T-helper 17 cell (primary cell): ENCODE measurements at places on chromosomes 2 and 18.
A peak's percentile ranks its signal among the peaks of the same experiment; 100 is the strongest.

DNA sequence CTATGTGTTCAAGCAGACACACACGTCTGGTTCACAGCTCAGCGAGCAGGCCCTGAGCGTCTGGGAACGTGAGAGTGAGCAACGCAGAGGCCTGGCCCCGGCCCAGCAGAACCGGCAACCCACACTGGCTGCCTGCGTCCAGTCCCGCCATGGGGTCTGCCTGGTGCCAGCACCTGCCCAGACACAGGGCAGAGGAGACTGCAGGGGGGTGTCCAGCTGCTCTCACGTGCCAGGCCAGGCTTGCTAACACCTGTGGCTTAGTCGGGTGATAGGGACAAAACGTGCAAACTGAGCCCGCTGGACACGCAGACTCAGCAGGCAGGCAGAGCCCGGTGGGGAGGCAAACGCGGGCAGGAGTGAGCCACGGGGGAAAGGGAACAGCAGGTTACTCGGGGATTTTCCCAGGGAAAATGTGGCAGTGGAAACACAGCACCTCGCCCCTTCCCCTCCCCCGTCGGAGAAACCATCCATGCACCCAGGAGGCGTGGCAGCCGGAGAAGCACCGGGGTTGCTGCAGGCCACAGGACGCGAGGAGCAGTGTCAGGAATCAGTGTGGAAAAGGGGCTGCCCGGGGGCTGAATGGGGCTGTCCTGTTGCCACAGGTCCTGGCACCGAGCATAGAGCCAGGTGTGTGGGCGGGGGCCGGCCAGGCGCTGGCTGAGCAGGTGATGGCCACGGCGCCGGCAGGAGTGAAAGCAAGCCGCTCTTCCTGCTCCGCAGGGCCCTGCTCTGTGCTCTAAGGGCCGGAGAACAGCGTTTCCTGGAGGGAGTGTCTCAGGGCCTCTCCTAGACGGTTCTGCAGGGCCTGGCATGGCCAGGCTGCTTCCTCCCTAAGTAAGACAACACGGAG is 154.7 kb downstream of the HDAC4 start:
- H3K27ac ChIP-seq: no peak overlapping the region
- no peak for DNase-seq
- peak overlapping the region; percentile 2 for H3K4me3 ChIP-seq
- peaks cover 43% of the 10 kb centered on the region for H3K4me1 ChIP-seq

DNA sequence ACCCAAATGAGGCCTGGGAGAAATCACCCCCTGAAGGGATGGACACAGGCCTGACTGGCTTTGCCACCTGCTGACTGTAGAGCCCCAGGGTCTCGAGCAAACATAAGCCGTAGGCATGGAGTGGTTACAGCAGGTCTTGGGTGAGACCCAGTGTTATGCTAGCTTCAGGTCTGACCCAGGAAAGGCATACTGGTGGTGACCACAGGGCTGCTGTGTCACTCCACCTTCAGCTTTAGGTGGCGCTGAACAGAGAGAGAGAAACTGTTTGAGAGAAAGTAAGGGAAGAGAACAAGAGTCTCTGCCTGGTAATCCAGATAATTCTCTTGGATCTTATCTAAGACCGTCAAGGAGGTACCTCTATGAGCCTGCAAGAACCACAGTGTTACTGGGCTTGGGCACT is 1544.2 kb upstream of the TMEFF2 start:
- H3K27ac ChIP-seq: no peak overlapping the region
- H3K27me3 ChIP-seq: no peaks in the 10 kb centered on the region
- H3K4me3 ChIP-seq: no peak overlapping the region
- H3K36me3 ChIP-seq: no peaks in the 10 kb centered on the region

- H3K27me3 ChIP-seq: no peaks in the 10 kb centered on the region
- no peak for DNase-seq
- H3K4me1 ChIP-seq: no peaks in the 10 kb centered on the region
- H3K36me3 ChIP-seq: no peaks in the 10 kb centered on the region
Observed at GRCh38 chr2:2842466-2842865, 511.4 kb upstream of the MYT1L start.

DNA sequence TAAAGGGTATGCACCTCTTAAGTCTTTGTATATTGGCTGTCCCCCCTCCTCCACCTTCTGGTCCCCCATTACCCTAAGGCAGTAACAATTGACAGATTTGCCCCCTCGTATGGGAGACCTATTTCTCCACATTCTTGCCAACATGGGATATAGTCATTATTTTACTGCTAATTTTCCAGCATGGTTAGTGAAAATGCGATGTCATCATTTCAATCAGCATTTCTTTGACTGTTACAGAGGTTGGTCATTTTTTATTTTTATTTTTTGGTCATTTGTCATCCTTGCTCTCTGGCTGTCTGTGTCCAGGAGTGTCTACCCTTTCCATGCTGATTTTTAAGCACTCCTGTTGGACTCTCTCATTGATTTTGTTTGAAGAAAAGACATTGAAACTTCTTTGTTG is 45.4 kb upstream of the SPP2 start:
- no peaks in the 10 kb centered on the region for H3K27me3 ChIP-seq
- H3K27ac ChIP-seq: no peak overlapping the region
- no peak for DNase-seq
- no peaks in the 10 kb centered on the region for H3K36me3 ChIP-seq

DNA sequence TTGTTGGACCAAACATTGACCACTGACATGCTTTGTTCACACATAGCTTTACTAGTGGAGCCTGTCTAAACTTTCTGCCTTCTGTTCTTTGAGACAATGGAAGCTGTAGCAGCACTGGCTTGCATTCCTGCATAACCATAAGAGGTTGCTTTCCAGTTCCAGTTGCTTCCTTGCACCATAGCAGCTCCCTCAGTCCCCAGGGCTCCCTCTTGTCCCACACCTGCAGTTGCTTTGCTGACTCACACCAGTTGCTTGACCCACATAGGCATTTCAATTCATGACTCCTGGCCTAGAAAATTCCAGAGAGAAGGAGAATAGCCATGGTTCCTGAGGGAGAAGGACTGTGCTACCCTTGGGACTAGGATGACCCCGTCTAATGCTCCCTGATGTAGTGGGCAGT is 20.9 kb downstream of the SGPP2 start:
- no peaks in the 10 kb centered on the region for H3K4me1 ChIP-seq
- H3K27me3 ChIP-seq: peaks cover 11% of the 10 kb centered on the region
- no peak for DNase-seq
- H3K36me3 ChIP-seq: no peaks in the 10 kb centered on the region
- no peak overlapping the region for H3K27ac ChIP-seq

DNA sequence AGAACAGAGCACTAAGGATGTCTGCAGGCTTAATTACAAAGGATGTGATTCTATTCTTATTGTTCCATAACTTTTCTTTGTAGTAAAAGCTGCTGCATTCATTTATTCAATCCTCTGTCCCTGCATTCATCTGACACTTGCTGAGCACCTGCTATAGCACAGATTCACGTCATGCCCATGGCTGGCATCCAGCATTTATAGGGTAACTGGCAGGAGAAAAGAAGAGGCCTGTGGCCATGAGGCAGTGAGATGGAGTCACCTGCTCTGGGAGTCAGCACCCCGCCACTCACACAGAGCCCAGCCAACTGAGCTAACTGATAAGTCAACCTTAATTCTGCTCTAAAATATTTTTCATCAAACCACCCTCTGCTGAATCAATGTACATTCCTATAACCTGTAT is 18.3 kb upstream of the CDC42EP3 start:
- H3K27me3 ChIP-seq: no peaks in the 10 kb centered on the region
- peaks cover 9% of the 10 kb centered on the region for H3K36me3 ChIP-seq
- H3K27ac ChIP-seq: no peak overlapping the region
- peaks cover 4% of the 10 kb centered on the region for H3K4me1 ChIP-seq
- DNase-seq: no peak

DNA sequence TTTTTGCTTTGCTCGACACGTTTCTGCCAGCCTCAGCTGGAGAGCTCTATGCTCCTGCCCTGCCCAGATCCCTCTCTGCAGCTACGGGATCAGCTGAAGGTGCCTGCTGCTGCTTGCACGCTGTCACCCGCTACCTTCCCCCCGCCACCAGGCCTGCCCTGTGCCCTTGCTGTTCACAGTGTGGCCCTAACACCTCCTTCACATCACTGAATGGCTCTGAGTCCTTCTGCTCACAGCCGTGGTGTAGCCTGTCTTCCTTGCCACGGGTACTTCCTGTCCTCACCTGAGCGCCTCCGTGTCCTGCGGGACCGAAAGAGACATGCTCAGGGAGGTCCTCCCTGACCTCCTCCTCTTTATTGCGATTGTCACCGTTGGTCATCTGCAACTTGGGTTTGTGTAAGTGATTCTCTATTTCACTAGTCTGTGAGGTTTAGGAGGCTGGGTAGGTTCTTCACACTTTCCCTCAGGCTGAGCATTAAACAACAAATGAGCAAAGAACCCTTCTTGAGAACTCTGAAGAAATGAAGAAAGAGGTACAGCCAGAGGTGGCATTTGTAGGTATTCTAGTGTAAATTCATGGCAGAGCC is 127.5 kb downstream of the NCK2 start:
- peak overlapping the region; percentile 89 for H3K4me3 ChIP-seq
- H3K36me3 ChIP-seq: peaks cover 7% of the 10 kb centered on the region
- H3K4me1 ChIP-seq: peaks cover 70% of the 10 kb centered on the region
- no peak for DNase-seq

GRCh38 chr2:23656597-23656973 is 270.3 kb downstream of the ATAD2B start:
- DNase-seq: no peak
- no peak overlapping the region for H3K27ac ChIP-seq
- H3K36me3 ChIP-seq: peaks cover 3% of the 10 kb centered on the region
- peaks cover 15% of the 10 kb centered on the region for H3K27me3 ChIP-seq
- no peak overlapping the region for H3K4me3 ChIP-seq
- H3K4me1 ChIP-seq: peaks cover 4% of the 10 kb centered on the region

DNA sequence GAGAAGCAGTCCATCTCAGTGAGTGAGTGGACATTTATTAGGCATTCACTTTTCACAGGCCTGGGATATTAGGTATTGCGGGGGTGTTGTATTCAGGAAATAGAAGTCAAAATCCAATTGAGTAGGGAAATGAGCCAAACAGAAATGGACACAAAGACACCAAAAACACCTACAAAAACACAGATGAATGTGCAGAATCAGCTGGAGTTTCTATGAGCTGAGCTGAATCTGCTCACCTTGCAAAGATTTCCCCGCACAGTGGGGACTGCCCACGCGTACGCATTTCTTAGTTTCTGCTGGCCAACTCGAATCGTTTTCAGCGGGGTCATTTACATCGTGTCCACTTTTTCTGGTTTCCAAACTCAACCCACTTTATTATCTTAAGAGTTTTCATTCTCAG is 160.0 kb downstream of the BCL2 start:
- H3K4me1 ChIP-seq: peaks cover 91% of the 10 kb centered on the region
- no peaks in the 10 kb centered on the region for H3K27me3 ChIP-seq
- peaks cover 7% of the 10 kb centered on the region for H3K36me3 ChIP-seq
- no peak for DNase-seq
- peak overlapping the region; percentile 100 for H3K27ac ChIP-seq
- H3K4me3 ChIP-seq: peak overlapping the region; percentile 94

GRCh38 chr18:56294484-56295183 is 343.8 kb downstream of the TXNL1 start:
- DNase-seq: no peak
- H3K27me3 ChIP-seq: no peaks in the 10 kb centered on the region
- H3K4me1 ChIP-seq: no peaks in the 10 kb centered on the region
- H3K4me3 ChIP-seq: no peak overlapping the region
- H3K27ac ChIP-seq: no peak overlapping the region
- H3K36me3 ChIP-seq: no peaks in the 10 kb centered on the region

GRCh38 chr2:223464071-223464470 is 138.1 kb downstream of the SCG2 start:
- no peaks in the 10 kb centered on the region for H3K36me3 ChIP-seq
- DNase-seq: no peak
- H3K27ac ChIP-seq: no peak overlapping the region
- no peak overlapping the region for H3K4me3 ChIP-seq
- H3K27me3 ChIP-seq: no peaks in the 10 kb centered on the region
- H3K4me1 ChIP-seq: no peaks in the 10 kb centered on the region

DNA sequence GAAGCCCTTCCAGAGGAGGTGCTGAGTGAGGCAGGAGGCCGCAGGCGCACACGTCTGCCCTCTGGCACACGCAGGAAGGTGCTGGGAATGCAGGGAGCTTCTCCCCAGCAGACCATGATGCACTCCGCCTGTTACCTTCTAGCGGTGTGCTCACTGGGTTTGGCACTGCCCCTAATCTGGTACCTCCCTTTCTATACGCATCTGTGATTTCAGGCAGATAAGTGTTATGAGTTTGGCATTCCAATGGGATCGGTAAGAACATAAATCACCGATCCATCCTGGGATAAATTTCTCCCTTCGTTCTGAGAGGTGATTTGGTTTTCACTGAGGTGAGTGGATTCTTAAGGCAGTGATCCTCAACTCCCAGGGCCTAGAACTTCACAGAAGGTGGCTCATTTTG is 34.6 kb downstream of the ODC1 start:
- H3K27ac ChIP-seq: no peak overlapping the region
- no peak overlapping the region for H3K4me3 ChIP-seq
- H3K27me3 ChIP-seq: no peaks in the 10 kb centered on the region
- H3K4me1 ChIP-seq: peaks cover 7% of the 10 kb centered on the region
- no peaks in the 10 kb centered on the region for H3K36me3 ChIP-seq
